ENCODE measurements at places on chromosomes 7 and 10.
A peak's percentile ranks its signal among the peaks of the same experiment; 100 is the strongest.

DNA sequence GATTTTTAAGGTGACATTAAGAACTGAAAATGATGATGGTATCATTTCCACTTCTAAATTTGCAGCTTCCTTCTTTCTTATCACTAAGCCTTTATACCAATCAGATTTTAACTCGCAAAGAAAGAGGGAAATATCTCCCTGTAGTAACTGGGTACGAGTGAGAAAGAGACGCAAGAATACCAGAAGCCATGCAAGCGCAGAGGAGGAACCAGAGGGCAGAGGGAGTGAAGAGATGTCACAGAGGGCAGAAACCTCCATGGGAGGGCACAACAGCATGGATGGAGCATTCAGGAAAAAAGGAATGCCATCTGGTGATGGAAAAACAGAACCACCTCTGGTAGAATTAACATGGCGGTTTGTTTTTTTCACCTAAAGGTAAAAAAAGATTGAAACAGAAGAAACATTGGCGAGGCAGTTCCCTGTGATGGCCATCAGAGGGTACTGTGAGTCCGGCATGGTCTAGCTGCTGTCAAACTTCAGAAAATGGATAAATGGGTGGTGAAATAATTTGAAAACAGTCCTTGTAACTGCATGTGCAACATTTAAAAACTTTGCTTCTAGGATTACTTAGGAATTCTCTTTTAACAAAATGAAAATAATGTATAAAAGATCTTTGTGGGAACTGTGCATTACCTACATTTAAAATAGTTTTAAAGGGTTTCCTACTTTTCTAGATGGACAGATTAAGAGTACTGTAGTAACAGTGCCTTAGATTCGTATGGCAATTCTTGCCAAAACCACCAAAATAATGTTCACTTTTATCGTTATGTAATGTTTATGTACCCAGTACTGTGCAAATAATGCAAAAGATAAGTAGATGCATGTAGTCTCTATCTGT, 91.8 kb downstream of the ARHGAP12 start:
- DNase-seq, result no peak

GRCh38 chr10:8041992-8042720, 12.3 kb upstream of the GATA3 start:
- DNase-seq, result peak; percentile 47

DNA sequence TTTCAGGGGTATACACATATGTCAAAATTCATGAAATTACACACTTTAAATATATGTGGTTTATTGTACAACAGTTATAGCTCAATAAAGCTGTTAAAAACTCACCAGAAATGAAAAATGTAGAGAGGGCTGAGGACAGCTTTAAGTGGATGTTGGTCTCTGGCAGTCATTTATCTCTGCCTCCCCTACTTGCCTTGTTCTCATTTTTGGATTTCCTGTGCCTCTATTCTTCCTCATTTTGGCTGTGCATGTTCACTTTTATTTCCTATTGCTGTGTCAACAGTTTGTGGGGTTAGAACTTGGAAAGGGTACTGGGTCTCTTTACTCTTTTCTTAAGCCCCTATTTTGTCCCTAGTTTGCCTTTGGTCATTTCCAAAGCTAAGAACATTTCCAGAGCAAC, 18.6 kb upstream of the MEST start:
- DNase-seq, result no peak

DNA sequence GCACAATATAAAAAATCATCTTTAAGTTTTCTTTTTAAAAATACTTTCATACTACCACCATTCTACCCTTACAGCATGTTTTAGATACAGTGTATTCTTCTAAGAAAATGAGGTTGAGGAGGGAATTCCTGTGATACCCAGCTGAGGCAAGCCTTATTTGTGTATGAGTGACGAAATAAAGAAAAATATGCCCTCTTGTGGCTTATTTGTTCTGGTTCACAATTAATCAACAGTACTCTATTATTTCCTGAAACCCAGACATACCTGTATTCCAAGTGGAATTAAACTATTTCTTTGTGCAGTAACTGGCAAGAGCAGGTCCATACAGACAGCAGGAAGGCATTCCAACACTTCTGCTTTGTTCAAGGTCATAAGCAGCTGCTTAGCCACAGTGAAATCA, 4.5 kb upstream of the SEMA3D start:
- no peak for DNase-seq

Measured in posterior vena cava (tissue), 2 donors.